SK-N-SH (cell line): ENCODE measurements at places on chromosomes 6 and 20.
A peak's percentile ranks its signal among the peaks of the same experiment; 100 is the strongest.

DNA sequence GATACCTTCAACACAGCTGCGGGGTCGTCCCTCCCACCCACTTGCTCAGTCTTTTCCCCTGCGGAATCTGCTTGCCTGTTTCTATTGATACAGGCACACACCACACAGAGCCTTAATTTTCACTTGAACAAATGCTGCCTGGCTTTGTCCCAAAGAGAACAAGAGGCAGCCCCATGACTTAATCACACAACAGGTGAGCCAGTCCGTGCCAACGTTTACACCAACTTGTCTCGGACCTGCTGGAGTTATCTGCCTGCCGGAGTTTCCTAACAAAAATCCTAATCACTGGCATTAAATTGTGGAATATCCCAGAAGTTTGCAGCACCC lies 186.8 kb upstream of the RREB1 start:
- DNase-seq: no peak

GRCh38 chr20:31566658-31567379 lies 38.3 kb upstream of the ID1 start:
- no peak for DNase-seq

DNA sequence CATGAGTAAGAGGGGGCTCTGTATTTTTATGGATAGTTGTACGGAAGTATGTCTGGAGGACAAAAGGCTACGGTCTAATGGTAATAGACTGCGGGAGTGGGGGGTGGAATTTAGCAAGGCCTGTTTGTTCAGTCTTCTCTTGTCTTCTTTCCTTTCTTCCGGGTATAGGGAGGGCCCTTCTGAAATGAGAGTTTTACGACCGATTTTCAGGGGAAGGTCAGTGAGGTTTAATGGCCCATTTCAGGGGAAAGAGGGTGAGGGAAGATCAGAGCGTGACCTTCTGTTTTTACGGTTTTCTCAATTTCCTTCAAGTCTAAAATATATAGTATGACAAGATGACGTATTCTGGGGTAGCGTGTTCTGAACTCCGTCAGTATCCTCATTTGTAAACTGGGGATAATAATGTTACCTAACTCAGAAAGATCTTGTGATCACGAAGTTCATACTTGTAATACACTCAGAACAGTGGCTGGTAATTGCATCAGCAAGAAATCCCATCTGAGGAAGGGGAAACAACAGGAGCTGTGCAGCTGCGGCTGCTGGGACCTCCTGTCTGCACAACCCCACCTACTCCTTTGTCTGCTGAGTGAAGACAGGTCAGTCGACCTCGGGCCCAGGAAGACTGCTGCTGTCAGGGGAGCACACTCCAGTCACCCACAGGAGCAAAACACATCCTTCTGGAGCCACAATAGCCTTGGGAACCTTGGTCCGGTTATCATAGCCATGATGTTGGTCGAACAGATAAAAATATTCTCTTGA lies 90.4 kb downstream of the MAP3K7 start:
- DNase-seq: no peak

DNA sequence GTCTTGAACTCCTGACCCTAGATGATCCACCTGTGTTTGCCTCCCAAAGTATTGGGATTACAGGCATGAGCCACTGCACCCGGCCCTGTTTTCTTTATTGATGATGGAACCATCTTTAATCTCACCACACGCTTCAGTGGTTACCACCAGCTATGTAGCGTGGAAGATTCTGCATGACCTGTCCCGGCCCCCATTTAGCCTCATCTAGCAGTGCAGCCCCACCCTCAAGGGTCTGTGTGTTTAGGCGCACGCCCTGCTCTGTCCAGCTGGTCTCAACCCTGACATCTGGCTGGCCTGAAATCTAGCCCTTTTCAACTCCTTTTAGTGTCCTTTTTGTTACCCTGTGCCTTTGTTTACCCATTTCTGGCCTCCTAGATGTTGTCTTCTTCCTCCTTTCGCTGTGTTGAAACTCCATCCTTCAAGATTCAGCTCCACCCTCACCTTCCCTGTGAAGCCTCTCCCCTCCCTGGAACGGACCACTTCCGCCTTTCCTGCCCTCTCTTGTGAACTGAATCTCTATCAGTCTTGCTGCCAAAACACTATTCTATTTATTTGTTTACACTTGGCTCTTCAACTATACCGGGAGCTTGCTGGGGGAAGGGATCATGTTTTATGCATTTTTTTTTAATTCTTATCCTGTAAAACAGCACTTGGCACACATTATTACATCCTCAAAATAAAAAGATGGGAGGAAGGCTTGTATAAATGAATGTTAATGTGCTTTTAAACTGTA lies 101.0 kb upstream of the MTHFD1L start:
- DNase-seq: no peak

DNA sequence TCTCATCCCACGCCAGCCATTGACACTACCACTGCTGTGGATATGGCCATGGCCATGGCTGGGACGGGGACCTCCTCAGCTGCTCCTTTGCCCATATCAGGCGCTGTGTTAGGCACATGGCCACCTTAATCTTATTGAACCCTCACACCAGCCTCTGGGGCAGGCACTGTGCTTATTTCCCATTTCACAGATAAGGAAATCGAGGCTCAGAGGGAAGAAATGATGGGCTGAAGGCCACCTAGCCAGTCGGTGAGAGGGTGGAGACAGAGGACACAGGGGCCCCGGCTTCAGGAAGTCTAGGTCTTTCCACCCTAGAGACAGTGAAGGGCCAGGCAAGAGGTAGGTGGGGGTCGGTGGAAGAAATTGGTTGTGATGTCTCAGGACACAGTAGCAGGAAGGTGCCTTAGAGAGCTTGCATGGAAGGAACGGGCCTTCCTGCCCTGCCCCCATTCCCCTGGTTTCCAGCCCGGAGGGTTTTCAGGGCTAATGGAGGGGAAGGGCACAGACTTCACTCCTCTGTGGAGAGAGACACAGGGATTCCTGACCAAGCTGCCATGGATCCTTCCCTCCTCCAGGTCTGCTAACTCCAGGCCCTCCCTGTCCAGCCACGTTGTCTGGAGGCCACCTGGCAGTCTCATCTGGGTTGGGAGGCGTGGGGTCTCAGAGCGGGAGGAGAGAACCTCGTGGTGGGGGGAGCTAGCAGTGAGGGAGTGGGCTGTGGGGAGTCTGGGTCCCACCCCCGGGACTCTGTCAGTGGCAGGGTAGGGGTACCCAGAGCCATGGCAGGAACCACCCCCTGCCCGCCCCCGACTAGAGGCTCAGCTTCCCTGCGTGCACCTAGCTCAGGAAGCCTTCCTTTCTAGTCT lies 120.4 kb downstream of the VEGFA start:
- peak; percentile 62 for DNase-seq

- no peak for DNase-seq
These were observed 286.5 kb upstream of the ECI2 start for GRCh38 chr6:4421837-4422236.

- no peak for DNase-seq
These were observed 19.6 kb upstream of the ARMH2 start for GRCh38 chr6:24818346-24818745.

DNA sequence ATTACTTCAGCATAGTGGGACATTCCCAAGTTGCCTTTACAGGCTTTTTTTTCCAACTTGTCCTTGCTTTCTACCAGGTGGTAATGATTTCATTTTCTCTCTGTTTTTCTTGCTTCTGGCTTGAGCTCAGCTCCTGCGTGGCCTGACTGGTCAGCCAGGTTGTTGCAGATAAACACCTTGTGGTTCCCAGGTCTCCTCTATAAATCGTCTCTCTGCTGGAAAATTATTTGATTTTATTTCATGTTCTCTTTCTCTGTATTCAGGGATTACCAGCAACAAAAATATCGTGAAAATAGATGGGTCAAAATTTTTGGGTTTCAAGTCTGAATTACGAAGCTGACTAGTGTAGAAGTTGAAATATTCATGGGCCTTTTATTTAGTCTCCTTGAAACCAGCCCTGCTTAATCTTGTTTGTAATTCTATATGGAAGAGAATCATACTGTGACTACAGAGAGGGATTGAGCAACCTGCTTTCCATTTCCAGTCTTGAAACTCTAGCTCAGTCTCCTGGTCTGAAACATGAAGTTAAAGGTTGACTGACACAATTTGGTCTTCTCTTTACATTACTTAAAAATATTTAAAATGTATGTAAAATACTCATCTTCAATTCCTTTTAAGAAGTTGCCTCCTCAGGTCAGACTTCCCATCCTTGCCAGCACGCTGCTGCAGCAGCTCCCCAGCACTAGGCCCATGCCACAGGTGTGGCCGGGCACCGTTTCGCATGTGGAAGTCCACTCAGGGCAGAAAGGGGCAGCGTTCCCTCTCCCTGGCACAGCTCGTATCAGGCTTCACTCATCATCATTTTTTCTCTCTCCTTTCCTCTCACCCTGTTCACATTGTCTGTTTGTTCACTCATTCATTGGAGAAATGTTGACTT lies 7.1 kb downstream of the DUSP22 start:
- DNase-seq: no peak

- no peak for DNase-seq
These were observed 24.4 kb downstream of the SERAC1 start for GRCh38 chr6:158143700-158144099.

DNA sequence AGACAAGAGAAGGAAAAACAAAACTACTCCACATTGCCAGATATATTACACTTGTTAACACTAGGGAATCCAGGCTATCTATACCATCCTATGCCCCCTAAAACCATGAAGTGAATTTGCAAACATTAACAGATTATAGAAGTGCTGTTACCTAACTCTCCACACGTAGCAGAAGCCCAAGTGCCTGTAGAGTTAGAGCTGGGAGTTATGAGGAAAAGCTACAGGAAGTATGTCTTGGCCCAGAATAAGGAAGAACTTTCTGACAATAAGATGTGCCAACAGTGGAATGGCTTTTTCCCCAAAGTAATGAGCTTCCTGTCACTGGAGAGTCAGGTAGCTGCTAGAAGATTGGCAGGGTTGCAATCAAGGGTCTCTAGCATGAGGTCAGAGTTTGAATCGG lies 32.5 kb downstream of the ADGRG6 start:
- DNase-seq: no peak

GRCh38 chr6:3355011-3355357 lies 96.2 kb downstream of the PSMG4 start:
- DNase-seq: no peak

DNA sequence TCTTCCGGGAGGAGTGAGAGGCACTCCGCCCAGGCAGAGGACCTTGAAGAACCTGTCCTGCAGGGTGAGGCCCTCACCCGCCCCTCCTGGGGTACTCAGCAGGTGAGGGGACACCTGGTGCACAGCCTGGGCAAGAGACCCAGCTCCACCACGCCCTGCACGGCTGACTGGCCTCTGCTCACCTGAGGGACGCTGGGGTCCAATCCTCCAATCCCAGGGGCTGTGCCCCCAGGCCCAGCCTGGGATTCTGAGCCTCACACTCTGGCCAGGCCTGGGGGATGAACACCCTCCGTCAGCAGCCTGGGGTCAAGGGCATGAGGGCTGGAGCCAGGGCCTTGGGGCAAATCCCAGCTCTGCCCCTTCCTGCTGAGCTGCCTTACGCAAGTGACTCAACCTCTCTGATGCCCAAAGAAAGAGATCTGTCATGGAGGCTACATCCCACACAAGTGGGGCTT lies 149.9 kb upstream of the PTPN1 start:
- DNase-seq: no peak

DNA sequence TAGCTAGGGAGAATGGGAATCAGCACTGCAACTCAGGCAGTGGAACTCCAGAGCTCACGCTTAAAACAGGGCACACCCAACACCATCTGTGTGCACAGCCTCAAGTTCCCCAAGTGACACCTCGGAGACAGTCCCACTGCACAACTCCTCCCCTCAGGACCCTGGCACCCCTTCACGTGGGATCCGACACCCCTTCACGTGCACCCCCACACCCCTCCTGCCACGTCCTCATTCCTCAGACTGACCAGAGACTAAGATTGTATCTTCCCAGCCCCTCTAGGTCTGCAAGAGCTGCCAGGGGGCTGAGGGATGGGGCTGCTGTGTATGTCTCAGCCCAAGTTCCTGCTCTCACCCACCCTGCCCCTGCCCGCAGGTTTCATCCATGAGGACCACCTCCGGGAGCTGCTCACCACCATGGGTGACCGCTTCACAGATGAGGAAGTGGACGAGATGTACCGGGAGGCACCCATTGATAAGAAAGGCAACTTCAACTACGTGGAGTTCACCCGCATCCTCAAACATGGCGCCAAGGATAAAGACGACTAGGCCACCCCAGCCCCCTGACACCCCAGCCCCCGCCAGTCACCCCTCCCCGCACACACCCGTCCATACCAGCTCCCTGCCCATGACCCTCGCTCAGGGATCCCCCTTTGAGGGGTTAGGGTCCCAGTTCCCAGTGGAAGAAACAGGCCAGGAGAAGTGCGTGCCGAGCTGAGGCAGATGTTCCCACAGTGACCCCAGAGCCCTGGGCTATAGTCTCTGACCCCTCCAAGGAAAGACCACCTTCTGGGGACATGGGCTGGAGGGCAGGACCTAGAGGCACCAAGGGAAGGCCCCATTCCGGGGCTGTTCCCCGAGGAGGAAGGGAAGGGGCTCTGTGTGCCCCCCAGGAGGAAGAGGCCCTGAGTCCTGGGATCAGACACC lies 7.6 kb downstream of the MYL9 start:
- DNase-seq: no peak

DNA sequence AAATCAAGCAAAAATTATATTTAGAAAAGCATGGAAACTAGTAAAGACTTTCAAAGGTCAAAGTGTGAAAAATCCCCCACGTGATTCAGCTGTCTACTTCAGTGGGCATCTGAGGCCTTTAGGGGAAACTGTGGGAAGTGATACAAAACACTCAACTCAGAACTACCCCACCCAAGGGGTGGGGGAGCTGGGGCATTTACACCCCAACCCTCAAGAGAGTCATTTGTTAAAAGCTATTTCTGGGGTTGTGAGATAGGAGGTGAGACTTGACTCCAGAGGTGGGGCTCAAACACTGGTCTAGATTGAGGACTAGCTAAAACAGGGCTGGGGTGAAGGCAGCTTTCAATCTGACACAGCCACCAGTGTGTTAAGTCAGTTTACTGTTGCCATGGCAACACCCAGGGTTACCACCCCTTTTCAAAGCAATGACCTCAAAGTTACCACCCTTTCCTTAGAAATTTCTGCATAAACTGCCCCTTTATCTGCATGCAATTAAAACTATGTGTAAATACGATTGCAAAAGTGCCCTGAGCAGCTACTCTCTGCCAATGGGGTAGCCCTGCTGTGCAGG lies 9.9 kb upstream of the GTSF1L start:
- no peak for DNase-seq

GRCh38 chr6:13178107-13178506 lies 150.2 kb downstream of the TBC1D7 start:
- no peak for DNase-seq

GRCh38 chr6:81933608-81934051 lies 181.1 kb upstream of the TENT5A start:
- DNase-seq: no peak

DNA sequence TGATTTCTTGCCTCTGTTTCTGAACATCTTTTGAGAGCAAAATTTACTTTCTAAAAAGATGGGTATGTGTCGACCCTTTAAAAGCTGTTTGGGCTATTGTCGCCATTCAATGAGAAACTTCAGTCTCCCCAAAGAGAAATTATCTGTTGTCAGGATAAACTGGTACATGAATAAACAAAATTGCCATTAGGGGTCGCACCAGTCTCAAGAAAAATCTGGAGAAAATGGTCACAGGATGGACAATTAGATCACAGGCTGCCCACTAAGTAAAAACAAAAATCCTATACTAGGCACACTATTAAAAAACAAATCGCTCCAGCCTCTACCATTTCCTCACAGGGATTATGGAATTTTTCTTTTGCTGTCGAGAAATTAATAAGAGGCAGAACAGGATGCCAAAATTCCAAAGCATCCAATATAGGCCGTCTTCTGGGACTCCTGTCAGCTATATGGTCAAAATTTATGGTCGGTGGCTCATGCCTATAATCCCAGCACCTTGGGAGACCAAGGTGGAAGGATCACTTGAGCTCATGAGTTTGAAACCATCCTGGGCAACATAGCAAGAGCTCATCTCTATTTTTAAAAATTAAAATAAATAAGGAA lies 5.5 kb upstream of the HLA-E start:
- DNase-seq: peak; percentile 57
